Right lung (tissue), 10 donors: ENCODE measurements at places on chromosomes 13 and 19. TPM values are rescaled to one million over a fixed set of nuclear protein-coding genes. Genes with fewer than 3 reads are reported as not detected.

Gene DMKN
- 102 TPM for polyA plus RNA-seq

Gene CEACAM1
- polyA plus RNA-seq = 6.9 TPM

Gene ALOX5AP
- polyA plus RNA-seq = 5.7 TPM

Gene CGB8
- 0.31 TPM for polyA plus RNA-seq

Gene NECTIN2
- 78.6 TPM for polyA plus RNA-seq

Gene ZNF345
- polyA plus RNA-seq = 22.8 TPM

Gene STOML3
- 0.35 TPM for polyA plus RNA-seq

Gene ZNF442
- 7.1 TPM for polyA plus RNA-seq

Gene ZNF146
- polyA plus RNA-seq = 149 TPM

Gene FLT3
- polyA plus RNA-seq = 0.29 TPM

Gene TUBB4A
- polyA plus RNA-seq = 3.4 TPM

Gene ATCAY
- 0.15 TPM for polyA plus RNA-seq

Gene ZNF837
- polyA plus RNA-seq = 4.2 TPM
